ENCODE measurements at places on chromosomes 2 and 18.

- DNase-seq: no peak
Observed at GRCh38 chr2:5410991-5411700, 281.0 kb upstream of the SOX11 start.

GRCh38 chr2:18378020-18378653 is 182.3 kb downstream of the RDH14 start:
- DNase-seq: peak; percentile 51

DNA sequence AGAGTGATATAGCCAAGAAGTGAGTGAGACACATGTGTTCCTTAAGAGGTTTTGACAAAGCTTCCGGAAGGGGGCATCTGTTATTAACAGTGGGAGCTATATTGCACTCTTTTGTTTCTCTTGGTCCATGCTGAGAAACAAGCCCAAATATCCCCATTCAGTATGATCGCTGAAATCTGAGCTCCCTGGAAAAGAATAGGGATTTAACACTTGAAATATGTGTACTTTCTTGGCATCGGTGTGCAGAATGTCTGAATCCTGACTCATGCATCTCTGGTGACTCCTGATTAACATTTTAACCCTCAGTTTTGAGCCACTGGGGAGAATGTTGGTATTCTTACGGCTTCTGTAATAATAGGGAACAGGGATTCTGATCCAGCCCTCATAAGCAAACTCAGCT is 448.1 kb downstream of the TSN start:
- peak; percentile 73 for DNase-seq

DNA sequence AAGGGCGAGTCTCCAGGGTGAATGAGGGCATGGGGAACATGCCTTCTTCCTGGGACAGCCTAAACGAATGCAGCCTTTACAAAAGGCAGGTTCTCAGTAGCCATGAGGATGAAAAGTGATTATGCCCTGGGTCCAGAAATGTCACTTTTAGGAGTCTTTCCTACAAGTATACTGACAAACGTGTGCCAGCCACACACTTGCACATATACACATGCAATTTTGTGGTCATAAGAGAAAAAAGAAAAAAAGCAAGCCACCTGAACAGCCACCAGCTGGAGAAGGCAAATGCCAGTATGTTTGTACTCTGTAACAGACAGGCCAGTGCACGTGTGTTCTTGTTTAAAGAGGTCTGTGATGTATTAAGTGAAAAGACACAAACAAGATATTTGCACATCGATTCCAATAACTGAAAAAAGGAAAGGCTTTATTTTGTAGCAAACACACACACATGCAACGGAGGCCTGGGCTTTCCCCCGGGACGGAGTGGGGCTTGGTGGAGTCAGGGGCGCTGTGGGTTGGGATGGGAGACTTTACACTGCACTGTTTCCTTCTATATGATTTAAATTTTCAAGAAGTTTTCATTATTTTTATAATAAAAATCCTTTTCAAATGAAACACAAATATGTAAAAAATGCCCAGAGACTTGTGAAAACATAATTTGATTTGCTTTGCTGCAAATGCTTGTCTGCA is 108.4 kb downstream of the FAM210A start:
- no peak for DNase-seq

DNA sequence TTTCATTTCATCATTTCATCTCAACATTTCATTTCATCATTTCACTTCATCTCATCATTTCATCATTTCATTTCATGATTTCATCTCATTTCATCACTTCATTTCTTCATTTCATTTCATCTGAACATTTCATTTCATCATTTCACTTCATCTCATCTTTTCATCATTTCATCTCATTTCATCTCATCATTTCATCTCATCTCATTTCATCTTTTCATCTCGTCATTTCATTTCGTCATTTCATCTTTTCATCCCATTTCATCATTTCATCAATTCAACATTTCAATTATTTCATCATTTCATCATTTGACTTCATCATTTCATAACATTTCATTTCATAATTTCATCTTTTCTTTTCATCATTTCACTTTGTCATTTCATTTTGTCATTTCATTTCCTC is 128.4 kb downstream of the ANKRD30BL start:
- no peak for DNase-seq

DNA sequence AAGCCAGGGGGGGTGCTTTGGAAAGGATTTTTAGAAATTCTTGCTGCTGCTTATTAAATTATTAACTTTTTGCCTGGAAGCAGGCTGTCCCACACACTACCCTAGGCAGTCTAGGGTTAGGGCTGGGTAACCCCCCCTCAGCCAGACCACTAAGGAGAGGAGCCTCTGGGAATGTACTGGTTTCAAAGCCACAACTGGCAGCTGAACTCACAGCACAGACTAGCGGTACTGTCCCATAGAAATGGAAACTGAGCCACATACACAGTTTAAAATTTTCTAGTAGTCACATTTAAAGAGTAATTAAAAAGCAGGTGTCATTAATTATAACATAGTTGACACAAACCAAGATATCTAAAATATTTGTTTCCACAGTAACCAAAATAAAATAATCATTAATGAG is 50.1 kb downstream of the SPRED2 start:
- no peak for DNase-seq

Measured in fibroblast of skin of right quadriceps (primary cell).